HTR-8/SVneo (cell line): ENCODE measurements at places on chromosomes 1 and 21.

- DNase-seq, result no peak
Observed at GRCh38 chr1:239593527-239593926, 207.2 kb downstream of the CHRM3 start.

GRCh38 chr1:17161137-17161740 lies 42.0 kb upstream of the PADI2 start:
- DNase-seq, result no peak

- DNase-seq, result no peak
Observed at GRCh38 chr1:117860896-117861610, 68.4 kb downstream of the GDAP2 start.

GRCh38 chr1:45630429-45630828 lies 6.6 kb upstream of the CCDC17 start:
- DNase-seq, result no peak

- peak; percentile 48 for DNase-seq
Observed at GRCh38 chr1:1058921-1059493, 15.1 kb downstream of the RNF223 start.

GRCh38 chr1:247070645-247071044 lies 8.0 kb downstream of the ZNF670 start:
- DNase-seq, result no peak

DNA sequence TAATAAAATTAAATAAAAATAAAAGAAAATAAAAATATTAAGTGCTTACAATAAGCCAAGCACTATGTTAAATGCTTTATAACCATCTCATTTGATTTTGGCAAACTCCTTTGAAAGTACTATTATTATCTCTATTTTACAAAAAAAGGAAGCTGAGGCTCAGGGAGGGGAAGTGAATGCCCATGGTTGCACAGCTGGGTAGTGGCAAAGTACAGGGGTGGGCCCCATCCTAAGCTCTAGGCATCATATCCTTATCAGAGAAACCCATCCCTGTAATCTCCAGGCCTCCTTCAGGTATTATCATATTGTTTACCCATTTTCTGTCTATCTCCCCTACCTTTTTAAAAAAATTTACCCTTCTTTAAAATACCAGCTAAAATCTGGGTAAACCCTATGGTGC lies 2.3 kb upstream of the MED18 start:
- DNase-seq, result no peak

- DNase-seq, result no peak
Observed at GRCh38 chr21:39454949-39455668, 3.3 kb downstream of the SH3BGR start.

- no peak for DNase-seq
Observed at GRCh38 chr1:40710581-40711315, 19.2 kb downstream of the NFYC start.

DNA sequence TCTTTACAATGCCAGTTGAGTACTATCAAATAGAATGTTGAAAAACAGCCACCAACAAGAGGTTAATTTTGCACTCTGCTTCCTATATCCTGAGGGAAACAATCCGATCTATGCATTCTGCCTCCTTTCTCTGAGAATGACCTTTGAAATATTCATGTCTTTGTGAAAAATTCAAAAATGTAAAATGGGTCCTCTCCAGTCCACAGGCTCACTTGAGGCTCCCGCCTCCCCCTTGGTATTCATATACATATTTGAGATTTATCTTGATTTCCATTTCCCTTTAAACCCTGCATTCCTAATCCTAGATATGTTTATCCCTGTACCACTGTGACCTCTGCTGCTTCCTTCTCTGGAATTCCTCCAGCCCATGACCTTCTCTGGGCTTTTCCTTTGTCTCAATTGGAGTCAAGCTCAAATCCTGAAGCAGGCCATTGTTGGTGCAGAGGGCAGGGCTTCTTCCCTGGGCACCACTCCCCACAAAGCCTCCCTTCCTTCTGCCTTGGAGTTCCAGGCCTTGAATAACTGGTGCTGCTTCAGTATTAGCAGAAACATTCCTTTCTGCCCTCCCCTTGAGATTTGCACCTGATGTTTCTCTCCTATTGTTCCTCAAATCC lies 296.8 kb downstream of the PBX1 start:
- DNase-seq, result no peak

GRCh38 chr1:181190364-181191035 lies 102.0 kb downstream of the IER5 start:
- DNase-seq, result no peak

DNA sequence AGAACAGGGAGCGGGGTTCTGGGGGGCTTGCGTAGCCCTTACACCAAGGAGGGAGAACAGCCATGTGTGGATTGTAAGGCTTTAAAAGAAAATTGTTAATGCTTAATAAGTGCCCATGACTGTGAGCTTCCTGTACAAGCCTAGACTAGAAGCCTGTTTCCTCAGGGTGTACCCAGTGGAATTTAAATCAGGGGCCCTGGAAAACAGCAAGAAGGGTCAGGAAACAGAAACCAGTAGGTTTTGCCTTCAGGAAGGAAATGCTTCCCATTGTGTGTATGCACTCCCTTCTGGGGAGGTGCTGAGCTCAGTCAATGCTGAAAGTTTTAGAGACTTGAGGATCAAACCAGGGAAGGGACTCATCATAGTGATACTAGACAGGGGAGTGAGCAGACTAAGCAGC lies 12.7 kb downstream of the UTP11 start:
- no peak for DNase-seq

DNA sequence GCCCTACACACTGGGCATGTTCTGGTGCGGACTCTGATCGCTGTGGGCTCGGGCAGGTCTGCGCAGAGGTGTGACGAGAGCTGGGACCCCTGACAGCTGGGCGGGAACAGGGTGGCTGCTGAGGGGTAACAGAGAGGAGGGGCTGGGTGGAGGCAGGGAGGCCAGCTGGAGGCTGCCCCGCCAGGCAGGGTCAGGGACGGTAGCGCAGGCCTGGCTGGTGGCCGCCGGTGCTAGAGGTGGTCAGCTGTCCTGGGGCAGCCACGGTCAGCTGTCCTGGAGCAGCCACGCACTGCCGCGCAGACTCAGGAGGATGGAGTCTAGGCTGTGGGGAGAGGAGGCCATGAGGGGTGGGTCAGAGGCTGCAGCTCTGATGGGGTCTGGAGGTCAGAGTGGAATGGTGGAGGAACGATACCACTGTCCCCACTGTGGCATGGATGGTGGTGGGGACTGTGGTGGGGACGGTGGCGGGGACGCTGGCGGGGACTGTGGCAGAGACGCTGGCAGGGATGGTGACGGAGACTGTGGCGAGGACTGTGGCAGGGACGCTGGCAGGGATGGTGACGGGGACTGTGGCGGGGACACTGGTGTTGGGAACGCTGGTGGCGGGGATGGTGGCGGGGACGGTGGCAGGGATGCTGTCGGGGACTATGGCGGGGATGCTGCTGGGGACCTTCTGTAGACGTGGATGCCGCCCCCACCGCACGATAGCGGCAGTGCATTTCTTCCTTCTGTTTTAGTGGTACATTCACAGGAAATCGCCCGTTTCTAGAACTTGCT lies 21.3 kb upstream of the LRRC3 start:
- DNase-seq, result no peak

- no peak for DNase-seq
Observed at GRCh38 chr1:5911871-5912271, 80.4 kb downstream of the NPHP4 start.

- no peak for DNase-seq
Observed at GRCh38 chr1:239913141-239913585, 178.5 kb upstream of the FMN2 start.

DNA sequence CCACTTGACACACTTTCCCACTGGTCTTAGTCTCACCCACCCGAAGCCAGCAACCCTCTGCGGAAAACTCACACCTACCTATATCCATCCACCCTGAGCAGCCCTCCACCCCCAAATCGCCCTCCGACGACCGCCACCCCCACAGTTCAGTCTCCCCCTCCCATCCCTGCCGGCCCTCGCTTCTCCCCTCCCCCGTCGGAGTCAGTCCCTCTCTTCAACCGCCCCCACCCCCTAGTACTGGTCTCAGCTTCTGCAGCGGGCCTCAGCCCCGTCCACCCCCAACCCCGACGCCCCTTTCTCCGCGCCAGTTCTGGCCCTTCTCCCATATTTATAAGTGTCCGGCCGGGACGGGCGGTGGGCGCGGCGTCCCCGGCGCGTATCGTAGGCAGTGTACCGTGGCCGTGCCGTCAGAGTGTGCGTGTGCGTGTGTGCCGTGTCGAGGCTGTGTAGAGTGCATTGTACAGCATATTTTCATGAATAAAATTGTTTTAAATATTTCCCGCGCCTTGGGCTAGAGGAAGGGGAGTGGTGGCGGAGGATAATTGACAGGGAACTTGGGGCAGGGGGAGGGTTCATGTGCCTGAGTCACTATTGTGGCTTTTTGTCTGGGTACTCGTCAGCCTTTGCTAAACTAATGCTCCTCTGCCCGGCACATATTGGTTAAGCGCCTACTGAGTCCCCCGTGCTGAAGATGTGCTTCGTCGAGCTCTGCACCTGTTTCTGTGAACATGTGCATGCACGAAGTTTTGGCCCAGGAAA lies 22.0 kb downstream of the FOXO6 start:
- DNase-seq, result no peak

- DNase-seq, result no peak
Observed at GRCh38 chr1:28314547-28314941, 14.3 kb upstream of the MED18 start.

DNA sequence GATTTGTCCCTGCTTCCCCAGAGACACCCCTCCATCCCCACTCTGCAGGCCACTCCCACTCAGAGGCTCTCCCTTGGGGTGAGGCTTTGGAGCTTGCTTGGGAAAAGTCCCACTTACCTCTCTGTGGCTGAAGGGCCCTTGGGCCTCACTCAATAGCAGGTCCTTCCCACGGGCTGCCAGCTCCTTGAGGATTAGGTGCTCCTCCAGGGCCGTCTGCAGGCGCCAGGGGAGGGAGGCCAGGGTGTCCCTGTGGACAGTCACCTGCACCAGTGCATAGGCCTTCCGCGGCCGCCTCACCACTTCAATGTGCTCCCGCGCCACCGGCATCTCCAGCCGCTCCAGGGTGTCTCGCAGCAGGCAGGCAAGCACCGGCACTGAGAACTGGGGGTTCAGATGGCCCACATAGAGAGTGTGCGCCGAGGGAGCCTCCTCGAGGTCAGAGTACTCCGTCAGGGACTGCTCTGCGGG lies 1.4 kb downstream of the SLFNL1 start:
- DNase-seq, result no peak

- no peak for DNase-seq
Observed at GRCh38 chr21:46661642-46662366, 26.3 kb downstream of the PRMT2 start.

- DNase-seq, result no peak
Observed at GRCh38 chr21:26374817-26375216, 198.3 kb downstream of the CYYR1 start.

DNA sequence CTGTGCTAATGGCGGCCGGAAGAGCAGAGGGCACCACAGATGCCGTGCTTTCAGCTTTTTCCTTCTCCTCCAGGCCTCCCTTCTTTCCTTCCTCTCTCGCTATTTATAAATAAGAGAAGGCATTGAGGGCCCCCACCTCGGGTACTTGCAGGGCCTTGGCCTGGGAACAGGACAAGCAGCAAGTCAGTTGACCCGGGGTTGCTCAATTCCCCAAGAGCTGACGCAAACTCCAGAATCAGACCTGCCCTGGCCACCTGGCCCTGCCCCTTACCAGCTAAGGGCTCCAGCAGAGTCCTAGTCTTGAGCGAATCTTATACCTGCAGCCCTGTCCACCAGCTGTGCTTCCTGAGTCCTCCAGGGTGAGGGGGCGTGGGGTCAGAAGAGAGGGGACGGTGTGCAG lies 13.5 kb downstream of the TNFRSF1B start:
- no peak for DNase-seq
